ENCODE measurements at places on chromosomes 6 and 20.

DNA sequence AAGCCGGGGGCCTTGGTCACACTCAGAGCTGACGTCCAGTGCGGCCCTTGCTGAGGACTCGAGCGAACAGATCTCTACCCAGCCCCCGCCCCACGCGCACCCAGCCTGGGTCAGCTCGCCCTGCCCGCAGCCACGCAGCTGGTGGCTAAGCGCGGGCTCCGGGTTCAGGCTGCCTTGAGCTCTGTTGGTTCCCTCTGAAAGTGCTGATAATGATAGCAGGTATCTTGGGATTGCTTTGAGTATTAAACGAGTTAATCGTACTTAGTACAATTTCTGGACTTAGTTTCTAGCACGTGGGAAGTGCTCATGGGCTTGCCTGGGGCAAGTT lies 88.1 kb upstream of the TGM3 start:
- DNase-seq: no peak

DNA sequence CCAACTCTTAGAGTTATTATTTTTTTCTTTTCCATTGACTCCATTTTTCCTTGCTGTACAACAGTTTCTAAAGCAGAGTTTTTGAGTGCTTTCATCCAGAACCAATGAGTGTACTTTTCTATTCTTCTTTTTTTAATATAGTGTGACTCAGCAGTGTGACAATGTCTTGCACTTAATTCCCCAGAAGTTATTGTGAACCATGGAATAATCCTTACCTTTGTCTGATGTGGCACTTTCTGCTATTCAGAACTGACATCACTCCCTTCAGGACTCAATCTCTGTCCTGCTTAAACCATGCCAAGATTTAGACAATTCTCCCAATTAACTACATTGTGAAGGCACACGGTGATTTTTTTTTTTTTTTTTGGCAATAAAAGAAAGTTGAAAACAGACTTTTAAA lies 41.5 kb downstream of the GRIK2 start:
- DNase-seq: no peak

DNA sequence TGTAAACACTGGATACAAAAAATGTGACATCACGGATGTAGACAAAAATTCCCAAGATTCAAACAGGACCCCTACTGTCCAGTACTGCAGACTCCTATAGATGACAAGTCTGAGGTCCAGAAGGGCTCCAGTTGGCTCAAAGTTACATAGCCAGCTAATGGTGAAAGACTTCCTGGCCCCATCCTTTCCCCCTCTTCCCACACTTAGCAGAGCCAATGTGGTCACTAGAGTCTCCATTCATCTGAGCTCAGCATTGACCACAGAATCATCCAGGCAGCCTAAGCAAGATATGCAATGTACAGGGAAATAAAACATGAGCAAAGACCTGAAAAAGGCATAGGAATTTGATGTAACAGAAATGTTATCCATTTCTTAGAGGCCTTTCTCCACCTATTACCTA lies 180.5 kb downstream of the ADAT2 start:
- no peak for DNase-seq

DNA sequence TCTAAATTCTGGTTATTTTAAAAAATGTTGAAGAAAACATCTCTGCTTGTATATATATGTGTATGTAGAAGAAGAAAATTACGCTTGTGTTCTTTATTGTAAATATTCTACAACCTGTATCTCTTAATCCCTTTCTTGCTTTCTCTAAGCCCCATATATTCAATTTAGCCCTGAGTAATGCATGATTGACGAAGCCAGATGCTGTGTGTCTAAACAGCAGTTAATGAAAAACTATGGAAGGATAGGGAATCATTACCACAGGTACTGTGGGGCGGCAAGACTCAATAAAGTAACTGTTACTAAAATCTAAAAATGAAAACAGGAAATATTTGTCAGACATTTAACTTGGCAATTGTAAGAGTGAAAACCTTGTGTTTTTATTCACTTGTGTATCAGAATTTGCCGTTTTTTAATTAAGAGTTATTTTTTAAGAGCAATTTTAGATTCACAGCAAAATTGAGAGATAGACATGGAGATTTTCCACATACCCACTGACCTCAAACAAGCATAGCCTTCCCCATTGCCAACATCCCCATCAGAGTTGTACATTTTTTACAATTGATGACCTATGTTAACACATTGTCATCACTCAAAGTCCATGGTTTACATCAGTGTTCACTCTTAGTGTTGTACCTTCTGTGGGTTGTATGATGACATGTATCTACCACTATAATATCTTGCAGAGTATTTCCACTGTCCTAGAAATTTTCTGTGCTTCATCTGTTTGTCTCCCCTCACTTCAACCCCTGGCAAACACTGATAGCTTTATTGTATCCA lies 76.7 kb downstream of the BCKDHB start:
- no peak for DNase-seq

- no peak for DNase-seq
Measured at GRCh38 chr6:42275376-42276033, 57.8 kb upstream of the MRPS10 start.

DNA sequence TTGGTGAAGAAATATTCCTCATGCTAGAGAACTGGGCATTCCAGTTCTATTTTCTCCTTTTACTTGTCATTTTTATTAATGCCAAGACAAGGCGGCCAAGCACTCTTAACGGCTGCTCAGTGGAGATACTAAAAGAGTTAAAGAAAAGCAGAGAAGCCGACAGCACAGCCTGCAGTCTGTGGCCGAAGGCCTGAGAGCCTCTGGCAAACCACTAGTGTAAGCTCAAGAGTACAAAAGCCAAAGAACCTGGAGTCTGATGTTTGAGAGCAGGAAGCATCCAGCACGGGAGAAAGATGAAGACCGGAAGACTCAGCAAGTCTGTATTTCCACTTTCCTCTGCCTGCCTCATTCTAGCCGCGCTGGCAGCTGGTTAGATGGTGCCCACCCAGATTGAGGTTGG lies 167.1 kb upstream of the FUT9 start:
- DNase-seq: no peak

- no peak for DNase-seq
Measured at GRCh38 chr20:32527447-32528055, 57.6 kb downstream of the NOL4L start.

GRCh38 chr6:157424491-157425020 lies 43.6 kb downstream of the ZDHHC14 start:
- no peak for DNase-seq

GRCh38 chr6:8195714-8196102 lies 93.4 kb upstream of the EEF1E1 start:
- no peak for DNase-seq

GRCh38 chr6:169935348-169935718 lies 183.9 kb downstream of the ERMARD start:
- DNase-seq: no peak

GRCh38 chr6:161618831-161619454 lies 345.1 kb upstream of the AGPAT4 start:
- DNase-seq: no peak

DNA sequence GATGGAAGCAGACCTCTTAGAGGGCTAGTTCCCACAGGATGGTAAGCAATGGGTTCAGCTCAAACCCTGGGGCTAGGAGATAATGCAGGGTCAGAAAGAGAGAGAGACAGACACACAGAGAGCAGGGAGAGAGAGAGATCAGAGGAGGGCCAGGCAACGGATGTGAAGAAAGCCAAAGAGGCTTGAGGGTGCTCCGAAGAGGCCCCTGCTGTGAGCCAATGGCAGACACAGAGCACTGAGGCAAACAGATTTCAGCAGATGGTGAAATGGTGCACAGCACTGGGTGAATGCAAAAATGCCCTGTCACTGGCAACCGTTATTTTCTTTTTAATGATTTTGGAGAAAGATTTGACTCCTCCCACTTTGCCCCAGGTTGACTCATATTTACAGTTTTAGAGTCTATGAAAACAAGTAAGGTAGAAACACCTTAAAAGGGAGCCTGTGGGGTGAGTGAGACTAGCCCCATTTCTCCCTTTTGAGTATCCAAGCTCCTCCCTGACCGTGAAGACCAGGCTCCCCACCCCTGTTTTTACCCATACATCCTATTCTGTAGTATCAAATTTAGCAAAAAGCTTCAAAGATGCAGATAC lies 840 bp downstream of the DEFB132 start:
- no peak for DNase-seq

GRCh38 chr6:166691199-166691598 lies 64.1 kb upstream of the RPS6KA2 start:
- no peak for DNase-seq

- peak; percentile 48 for DNase-seq
Measured at GRCh38 chr20:36604952-36605398, 604 bp upstream of the RAB5IF start.

DNA sequence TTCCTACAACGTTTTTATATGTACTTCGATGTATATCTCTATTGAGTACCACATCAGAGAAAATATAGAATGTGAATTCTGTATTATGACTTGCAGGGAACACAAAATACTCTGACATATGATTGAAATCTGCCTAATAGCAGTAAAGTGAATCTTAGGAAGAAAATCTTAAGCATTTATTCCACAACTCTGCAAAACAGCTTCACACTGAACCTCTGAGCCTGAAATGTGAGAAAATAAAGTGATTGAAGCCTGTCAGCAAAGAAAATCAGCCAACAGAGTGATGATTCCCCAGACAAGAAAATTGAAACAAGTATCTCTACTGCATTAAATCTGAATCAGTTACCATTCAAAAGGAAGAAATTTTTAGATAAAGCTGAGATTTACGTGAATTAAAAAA lies 499.5 kb upstream of the RNF217 start:
- no peak for DNase-seq

- DNase-seq: peak; percentile 72
Measured at GRCh38 chr6:3456898-3457709, at the start of gene SLC22A23. TSS of gene SLC22A23 (minus strand) at chr6:3457050. CDS start at chr6:3456559, 491 bp downstream.

DNA sequence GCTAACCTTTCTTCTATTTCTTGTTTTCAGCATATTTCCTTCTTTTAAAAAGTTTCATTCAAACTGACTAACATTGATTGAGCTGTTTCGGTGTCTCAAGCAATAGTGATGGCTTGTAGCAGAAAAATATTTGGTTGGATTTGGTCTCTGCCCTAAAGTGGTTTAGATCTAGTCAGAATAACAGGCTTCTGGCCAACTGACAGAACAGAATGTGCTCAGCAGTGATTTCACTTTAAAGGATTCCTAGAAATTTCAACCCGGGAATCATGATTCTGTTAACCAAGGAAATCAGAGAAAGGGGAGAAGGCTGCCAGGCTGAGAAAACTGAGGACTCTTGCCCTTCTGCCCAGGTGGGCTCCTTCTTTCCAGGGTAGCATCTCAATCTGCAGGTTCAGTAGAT lies 16.6 kb upstream of the GSTA1 start:
- no peak for DNase-seq

All from T follicular helper cell (primary cell).